ENCODE measurements at places on chromosomes 6 and 20.

DNA sequence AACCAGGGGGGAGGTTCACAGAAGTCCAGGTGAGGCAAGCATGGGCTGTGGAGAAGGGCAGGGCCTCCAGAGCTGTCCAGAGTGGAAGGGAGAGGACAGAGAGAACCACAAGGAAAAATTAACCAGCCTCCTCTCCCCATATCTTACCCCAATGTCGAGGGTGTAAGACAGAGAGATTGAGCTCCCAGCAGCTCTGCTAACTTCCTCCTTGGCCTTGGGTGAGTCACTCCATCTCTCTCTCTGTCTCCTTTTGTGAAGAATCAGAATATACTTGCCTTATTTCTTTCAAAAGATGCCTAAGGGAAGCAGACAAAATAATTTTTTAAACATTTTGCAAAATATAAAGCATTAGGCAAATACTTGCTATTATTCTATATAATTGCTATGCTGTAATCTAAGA is 58.3 kb upstream of the IYD start:
- DNase-seq, result no peak

GRCh38 chr6:67544851-67545452 is 1090.1 kb upstream of the ADGRB3 start:
- no peak for DNase-seq

DNA sequence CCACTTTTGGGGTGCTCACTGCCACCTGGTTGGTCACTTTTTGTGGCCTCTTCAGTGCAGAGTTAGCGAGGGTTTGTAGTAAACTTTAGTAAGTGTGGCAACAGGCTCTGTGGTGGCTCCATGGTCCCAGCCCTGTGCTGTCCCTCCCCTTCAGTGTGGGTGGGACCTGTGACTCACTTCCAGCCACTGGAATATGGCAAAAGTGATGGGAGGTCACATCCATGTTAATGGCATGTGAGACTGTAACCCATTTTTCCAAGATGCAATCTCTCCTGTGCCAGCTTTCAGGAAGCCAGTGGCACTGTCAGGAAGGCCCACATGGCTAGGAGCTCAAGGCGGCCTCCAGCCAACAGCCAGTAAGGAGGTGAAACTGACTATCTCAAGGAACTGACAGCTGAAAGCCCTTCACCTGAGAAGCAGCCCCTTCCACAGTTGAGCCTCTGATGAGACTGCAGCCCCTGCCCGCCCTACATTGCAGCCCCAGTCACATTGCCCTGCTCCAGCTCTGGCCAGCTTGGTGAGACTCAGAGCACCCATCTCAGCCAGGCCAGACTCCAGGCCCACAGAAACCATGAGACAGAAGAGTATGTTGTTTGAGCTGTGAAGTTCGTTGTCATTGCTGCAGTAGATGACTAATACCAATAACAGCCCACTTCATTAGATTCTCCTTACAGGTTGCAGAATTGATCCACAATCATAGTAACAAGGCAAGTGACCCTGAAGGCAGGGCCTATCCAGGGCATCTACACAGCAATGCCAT is 13.1 kb upstream of the CST7 start:
- DNase-seq, result no peak

- DNase-seq, result no peak
Measured at GRCh38 chr6:161232010-161232409, 41.9 kb downstream of the AGPAT4 start.

All from stimulated activated naive CD4-positive, alpha-beta T cell treated with Interleukin-2 at 50 U/mL for 16 hours (primary cell).